ENCODE measurements at places on chromosomes 3 and 15. TPM values are rescaled to one million over a fixed set of nuclear protein-coding genes. Genes with fewer than 3 reads are reported as not detected.

DNA sequence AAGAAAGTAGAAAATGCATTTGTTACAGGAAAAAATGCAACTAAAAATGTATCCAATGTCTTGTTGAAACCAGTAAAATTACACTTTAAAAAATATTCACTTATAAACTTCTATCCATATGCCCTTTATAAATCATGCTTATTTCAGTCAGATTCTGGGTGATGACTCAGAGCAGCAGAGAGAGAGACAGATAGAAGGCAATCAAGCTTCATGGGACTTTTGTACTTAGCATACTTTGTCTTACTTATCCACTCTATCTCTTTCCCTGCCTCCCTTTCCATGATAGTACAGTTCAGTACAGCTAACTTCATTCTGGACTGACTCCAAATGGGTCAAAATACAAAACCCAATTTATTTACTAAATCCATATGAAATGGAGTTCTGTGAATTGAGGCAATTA, 1438.2 kb downstream of the ZPLD1 start:
- H3K4me1 ChIP-seq: no peaks in the 10 kb centered on the region
- no peaks in the 10 kb centered on the region for H3K36me3 ChIP-seq
- no peak for DNase-seq

The TNFSF10 gene
- total RNA-seq: 16.5 TPM

The FBXO40 gene
- not detected for total RNA-seq

The KY gene
- 1.2 TPM for total RNA-seq

GRCh38 chr3:103818800-103819199, 1384.0 kb downstream of the ZPLD1 start:
- H3K27me3 ChIP-seq: no peaks in the 10 kb centered on the region
- no peak for DNase-seq
- no peak overlapping the region for H3K27ac ChIP-seq
- no peaks in the 10 kb centered on the region for H3K36me3 ChIP-seq
- no peaks in the 10 kb centered on the region for H3K4me1 ChIP-seq

The MESP2 gene
- not detected for total RNA-seq

DNA sequence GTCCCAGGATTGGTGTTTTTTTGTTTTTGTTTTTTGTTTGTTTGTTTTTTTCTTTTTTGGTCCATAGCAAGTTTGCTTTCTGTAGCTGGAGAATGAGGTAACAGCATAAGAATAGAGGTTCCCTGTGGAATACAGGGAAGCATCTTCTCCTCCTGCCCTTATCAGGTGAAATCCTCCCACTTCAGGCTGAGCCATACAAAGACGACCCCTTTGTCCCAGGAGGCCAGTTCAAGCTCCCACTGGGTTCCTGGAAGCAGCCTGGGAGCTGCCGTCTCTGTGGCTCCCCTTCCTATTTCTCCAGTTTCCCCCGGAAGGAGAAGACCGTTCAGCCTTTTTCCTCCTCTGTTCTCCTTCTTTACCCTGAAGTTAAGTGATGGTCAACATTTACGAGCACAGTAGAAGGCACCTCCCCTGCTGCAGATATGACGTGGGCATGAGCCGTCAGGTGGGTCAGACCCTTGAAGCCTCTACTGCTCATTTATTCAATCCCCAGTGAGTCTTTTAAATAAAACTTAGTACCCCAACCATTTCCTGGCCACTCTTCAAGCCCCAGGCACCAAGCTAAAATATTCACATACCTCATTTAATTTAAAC, 1.1 kb downstream of the IL16 start:
- no peak overlapping the region for H3K27ac ChIP-seq
- no peak for DNase-seq
- no peak overlapping the region for H3K4me3 ChIP-seq

DNA sequence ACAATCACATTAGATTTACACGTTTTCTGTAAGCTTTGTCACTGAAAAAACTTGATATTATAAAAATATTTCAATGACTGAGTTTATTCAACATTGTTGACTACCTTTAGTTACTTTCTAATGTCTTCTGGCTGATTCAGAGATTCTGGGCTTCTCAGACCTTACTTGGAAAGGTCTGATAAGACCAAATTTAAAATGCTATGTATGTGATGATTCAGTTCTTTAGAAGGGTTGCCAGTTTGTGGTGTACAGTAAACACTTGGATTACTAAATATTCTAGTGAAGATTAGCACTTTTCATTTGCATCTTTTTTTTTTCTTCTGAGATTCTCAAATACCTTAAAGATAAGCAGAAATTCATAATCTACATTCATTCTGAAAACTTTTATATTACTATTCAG, 49.8 kb downstream of the SGO1 start:
- no peaks in the 10 kb centered on the region for H3K4me1 ChIP-seq
- no peak overlapping the region for H3K4me3 ChIP-seq
- no peak for DNase-seq
- no peaks in the 10 kb centered on the region for H3K27me3 ChIP-seq
- H3K27ac ChIP-seq: no peak overlapping the region
- no peaks in the 10 kb centered on the region for H3K36me3 ChIP-seq

The ETV5 gene
- 25.5 TPM for total RNA-seq

The TMEM212 gene
- not detected for total RNA-seq

GRCh38 chr15:97817276-97817890, 143.1 kb upstream of the ARRDC4 start:
- no peaks in the 10 kb centered on the region for H3K36me3 ChIP-seq
- H3K4me1 ChIP-seq: no peaks in the 10 kb centered on the region
- no peak overlapping the region for H3K4me3 ChIP-seq
- H3K27me3 ChIP-seq: peaks cover 3% of the 10 kb centered on the region
- no peak for DNase-seq

- no peaks in the 10 kb centered on the region for H3K36me3 ChIP-seq
- no peaks in the 10 kb centered on the region for H3K4me1 ChIP-seq
- no peak overlapping the region for H3K27ac ChIP-seq
- no peak overlapping the region for H3K4me3 ChIP-seq
- no peaks in the 10 kb centered on the region for H3K27me3 ChIP-seq
These were observed 62.3 kb downstream of the APBA2 start for GRCh38 chr15:28948036-28948435.

- no peak overlapping the region for H3K4me3 ChIP-seq
- H3K4me1 ChIP-seq: peaks cover 2% of the 10 kb centered on the region
- H3K27ac ChIP-seq: no peak overlapping the region
- no peak for DNase-seq
These were observed 225.9 kb upstream of the GAP43 start for GRCh38 chr3:115397433-115397832.

GRCh38 chr3:52816654-52817053, 13.8 kb downstream of the ITIH4 start:
- no peak for DNase-seq
- H3K4me3 ChIP-seq: no peak overlapping the region
- no peak overlapping the region for H3K27ac ChIP-seq
- H3K36me3 ChIP-seq: no peaks in the 10 kb centered on the region
- no peaks in the 10 kb centered on the region for H3K4me1 ChIP-seq

The CDHR4 gene
- total RNA-seq: 0.26 TPM

The CNTN4 gene
- total RNA-seq: 228 TPM

DNA sequence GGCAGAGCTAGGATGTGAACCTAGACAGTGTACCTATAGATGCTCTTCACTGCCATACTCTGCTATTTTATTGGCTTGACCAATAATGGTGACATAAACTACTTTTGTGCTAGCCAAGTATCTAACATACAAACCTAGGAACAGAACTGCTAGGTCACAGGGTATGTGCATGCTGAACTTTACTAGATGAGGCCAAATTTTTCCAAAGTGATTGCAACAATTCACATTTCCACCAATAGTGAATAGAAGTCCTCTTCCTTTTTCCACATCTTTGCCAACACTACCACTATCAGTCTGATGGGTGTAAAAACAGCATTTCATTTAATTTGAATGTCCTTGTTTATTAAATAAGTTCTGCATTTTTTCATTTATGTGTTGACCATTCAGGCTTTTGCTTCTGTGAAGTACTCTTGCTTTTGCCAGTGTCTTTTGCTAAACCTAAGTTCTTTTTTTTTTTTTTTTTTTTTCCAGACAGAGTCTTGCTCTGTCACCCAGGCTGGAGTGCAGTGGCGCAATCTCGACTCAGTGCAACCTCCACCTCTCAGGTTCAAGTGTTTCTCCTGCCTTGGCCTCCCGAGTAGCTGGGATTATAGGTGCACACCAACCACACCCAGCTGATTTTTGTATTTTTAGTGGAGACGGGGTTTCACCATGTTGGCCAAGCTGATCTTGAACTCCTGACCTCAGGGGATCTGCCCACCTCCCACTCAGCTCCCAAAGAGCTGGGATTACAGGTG, 54.1 kb downstream of the DCAF1 start:
- H3K36me3 ChIP-seq: no peaks in the 10 kb centered on the region
- no peaks in the 10 kb centered on the region for H3K27me3 ChIP-seq
- no peak overlapping the region for H3K4me3 ChIP-seq
- no peak overlapping the region for H3K27ac ChIP-seq

The SAMD7 gene
- not detected for total RNA-seq

DNA sequence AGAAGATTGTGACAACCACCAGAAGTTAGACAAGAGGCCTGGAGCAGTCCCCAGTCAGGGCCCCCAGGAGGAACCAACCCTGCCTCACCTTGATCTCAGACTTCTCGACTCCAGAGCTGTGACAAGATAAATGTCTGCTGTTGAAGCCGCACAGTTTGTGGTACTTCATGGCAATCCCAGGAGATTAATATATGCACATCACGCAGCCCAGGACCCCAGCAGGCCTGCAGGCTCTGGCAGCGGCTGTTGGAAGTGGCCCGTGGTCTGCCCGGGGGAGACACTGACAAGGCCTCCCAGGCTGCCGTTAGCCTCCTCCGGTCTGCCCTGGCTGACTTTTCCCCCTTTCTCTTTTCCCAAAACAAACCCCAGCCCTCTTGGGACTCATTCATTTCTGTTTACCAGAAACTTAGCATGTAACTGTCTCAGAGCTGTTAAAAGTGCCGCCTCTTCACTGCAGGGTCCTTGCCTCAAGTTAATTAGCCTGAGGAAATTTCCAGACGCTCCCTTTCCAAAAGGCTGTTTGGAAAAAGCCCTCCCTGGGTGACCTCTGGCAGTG, 183.5 kb upstream of the LYSMD4 start:
- no peak overlapping the region for H3K27ac ChIP-seq
- no peaks in the 10 kb centered on the region for H3K27me3 ChIP-seq
- no peaks in the 10 kb centered on the region for H3K36me3 ChIP-seq
- H3K4me3 ChIP-seq: no peak overlapping the region

- H3K4me3 ChIP-seq: no peak overlapping the region
- H3K27ac ChIP-seq: no peak overlapping the region
- peaks cover 3% of the 10 kb centered on the region for H3K4me1 ChIP-seq
- no peaks in the 10 kb centered on the region for H3K27me3 ChIP-seq
- H3K36me3 ChIP-seq: no peaks in the 10 kb centered on the region
These were observed 123.9 kb downstream of the FEZF2 start for GRCh38 chr3:62249484-62249776.

GRCh38 chr15:67196222-67196621, 58.2 kb downstream of the AAGAB start:
- H3K4me3 ChIP-seq: no peak overlapping the region
- no peak overlapping the region for H3K27ac ChIP-seq
- H3K36me3 ChIP-seq: no peaks in the 10 kb centered on the region
- H3K4me1 ChIP-seq: peaks cover 10% of the 10 kb centered on the region

The KIF7 gene
- total RNA-seq: 17.5 TPM

The CPLX3 gene
- total RNA-seq: not detected

The FBLN2 gene
- 494 TPM for total RNA-seq

GRCh38 chr3:115595611-115596275, 27.6 kb upstream of the GAP43 start:
- H3K36me3 ChIP-seq: no peaks in the 10 kb centered on the region
- H3K4me1 ChIP-seq: no peaks in the 10 kb centered on the region
- no peak overlapping the region for H3K27ac ChIP-seq
- H3K27me3 ChIP-seq: no peaks in the 10 kb centered on the region

GRCh38 chr3:167575000-167575600, 78.6 kb downstream of the WDR49 start:
- no peaks in the 10 kb centered on the region for H3K4me1 ChIP-seq
- H3K36me3 ChIP-seq: no peaks in the 10 kb centered on the region
- no peaks in the 10 kb centered on the region for H3K27me3 ChIP-seq
- no peak overlapping the region for H3K27ac ChIP-seq
- DNase-seq: no peak

The PRSS50 gene
- total RNA-seq: not detected

DNA sequence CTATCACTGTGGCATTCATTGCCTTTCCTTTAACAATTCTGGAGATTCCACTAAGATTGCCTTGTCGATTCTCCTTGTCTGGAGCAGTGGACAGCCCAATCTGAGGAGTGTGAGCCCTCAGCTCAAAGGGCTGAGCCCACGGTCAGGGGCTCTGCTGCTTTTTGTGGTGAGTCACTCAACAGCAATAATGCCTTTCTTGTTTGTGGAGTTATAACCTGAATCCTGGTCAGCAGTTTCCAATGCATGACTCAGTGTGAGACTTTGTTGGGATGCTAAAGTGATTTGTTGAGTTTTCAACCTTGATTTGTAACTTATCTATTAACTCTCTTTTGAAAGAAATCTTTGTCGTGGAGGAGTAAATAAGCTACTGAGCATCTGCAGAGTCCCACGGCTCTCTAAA, 183.5 kb downstream of the TJP1 start:
- no peak overlapping the region for H3K4me3 ChIP-seq
- DNase-seq: no peak
- H3K36me3 ChIP-seq: no peaks in the 10 kb centered on the region

DNA sequence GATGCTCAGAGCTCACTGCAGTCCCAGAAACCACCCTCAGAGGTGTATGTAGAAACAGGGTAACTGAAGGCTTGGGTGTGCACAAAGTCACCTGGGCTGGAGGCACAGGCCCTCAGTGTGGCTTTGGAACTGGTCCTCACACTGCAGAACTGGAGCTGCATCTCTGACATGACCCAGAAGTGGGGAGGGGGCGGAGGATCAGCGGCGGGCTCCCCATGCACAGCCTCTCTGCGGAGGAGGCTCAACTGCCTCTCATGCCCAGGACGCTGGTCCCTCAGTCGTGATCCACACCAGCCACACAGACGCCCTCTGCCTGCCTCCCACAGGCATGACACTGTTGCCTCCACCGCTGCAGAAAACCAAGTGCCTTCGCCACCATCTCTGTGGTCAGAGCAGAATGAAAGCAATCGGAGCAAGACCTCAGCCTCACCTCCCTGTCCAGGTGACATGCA, 73.7 kb downstream of the TM2D3 start:
- no peak for DNase-seq
- no peak overlapping the region for H3K4me3 ChIP-seq
- no peak overlapping the region for H3K27ac ChIP-seq
- H3K27me3 ChIP-seq: no peaks in the 10 kb centered on the region

DNA sequence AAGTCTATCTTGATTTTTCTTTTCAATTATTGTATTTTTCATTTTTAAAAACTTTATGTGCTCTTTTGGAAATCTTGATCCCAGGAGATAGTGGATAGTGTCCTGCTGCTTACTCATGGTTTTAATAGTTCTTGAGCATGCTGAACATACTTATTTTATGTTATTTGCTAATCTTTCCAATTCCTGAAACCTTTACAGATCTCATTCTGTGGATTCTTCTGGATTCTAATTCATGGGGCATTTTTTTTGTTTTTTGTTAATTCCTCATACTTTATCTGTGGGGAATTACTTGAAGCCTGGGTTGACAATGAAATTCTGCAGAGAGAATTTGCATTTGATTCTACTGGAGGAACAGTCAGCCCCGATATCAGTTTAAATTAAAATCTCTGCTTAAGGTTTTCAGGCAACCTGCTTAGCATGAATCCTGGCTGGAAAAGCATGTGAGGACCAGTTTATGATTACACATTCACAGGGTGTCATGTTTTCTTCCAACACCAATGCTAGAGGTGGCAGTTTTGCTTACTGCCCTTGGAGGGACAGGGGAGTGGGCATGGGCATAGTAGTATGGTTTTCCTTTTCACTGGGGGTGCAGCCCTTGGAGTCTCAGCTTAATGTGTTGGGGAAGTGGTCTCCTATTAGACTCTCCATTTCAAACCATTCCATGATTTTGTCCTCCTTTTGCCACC, 46.0 kb downstream of the MLH1 start:
- peaks cover 3% of the 10 kb centered on the region for H3K36me3 ChIP-seq
- no peak overlapping the region for H3K4me3 ChIP-seq
- no peak for DNase-seq

The KBTBD13 gene
- total RNA-seq: 1.5 TPM

All from aorta (tissue), 5 donors.